Activated CD8-positive, alpha-beta T cell treated with anti-CD3 and anti-CD28 coated beads, Interleukin-2, amount 10 ng/mL, durations not matched to agents 7 days and 5 days (primary cell): ENCODE measurements at places on chromosomes 13 and 19.
A peak's percentile ranks its signal among the peaks of the same experiment; 100 is the strongest.

DNA sequence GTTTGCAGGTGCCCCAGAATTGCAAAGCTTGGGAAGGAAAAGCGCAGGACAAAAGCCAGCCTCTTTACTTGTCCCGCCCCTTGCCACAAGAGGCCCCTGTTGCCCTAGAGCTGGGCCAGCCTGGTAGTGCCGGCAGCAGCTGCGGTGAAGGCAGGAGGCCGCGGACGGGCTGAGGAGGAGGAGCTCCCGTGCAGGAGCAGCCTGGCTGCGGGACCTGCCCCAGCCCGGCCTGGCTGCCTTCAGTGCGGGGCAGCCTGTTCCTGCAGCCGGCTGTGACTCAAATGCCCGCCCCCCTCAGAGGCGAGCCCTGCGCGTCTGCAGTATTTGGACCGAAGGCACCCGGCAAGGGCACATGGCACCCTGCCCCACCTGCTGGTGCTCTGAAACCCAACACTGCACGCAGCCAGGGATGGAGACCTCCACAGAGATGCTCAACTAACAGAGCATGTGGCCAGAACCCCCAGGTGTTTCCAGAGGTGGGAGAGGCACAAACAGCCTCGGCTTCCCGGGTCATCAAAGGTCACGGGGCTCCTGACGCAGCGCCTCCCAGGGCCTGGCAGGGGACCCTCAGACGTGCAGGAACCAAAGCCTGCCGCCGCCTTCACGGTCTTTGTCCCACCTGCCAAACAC, 29.7 kb downstream of the NAXD start:
- H3K27ac ChIP-seq, result peak overlapping the region; percentile 52
- no peak overlapping the region for H3K4me3 ChIP-seq
- peaks cover 11% of the 10 kb centered on the region for H3K4me1 ChIP-seq
- H3K36me3 ChIP-seq, result peaks cover 38% of the 10 kb centered on the region
- H3K27me3 ChIP-seq, result no peaks in the 10 kb centered on the region
- peak; percentile 80 for DNase-seq

DNA sequence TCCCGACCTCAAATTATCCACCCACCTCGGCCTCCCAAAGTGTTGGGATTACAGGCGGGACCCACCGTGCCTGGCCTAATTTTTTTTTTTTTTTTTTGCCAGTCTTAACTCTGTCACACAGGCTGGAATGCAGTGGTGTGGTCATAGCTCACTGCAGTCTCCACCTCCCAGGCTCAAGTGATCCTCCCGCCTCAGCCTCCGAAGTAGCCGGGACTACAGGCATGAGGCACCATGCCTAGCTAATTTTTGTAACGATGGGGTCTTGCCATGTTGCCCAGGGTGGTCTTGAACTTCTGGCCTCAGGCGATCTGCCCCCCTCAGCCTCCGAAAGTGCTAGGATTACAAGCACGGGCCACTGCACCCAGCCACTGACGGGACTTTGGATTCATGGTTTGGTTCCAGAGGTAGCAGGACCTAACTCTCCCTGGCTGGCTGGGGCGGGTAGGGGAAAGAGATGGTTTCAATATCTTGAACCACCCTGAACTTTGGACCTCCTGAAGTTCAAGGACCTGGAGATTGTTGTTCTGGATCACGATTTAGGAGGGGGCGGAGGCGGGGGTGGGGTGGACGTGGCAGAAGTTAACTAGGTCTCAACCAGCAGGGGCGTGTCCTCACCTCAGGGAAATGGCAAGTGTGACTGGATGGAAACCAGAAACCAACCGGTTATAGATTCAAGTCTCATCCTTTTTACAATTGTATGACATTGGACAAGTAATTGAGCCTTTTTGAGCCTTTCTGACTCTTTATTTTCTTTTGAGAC, 40.8 kb downstream of the IER2 start:
- DNase-seq, result no peak
- no peaks in the 10 kb centered on the region for H3K27me3 ChIP-seq
- no peak overlapping the region for H3K27ac ChIP-seq
- peaks cover 48% of the 10 kb centered on the region for H3K4me1 ChIP-seq
- no peaks in the 10 kb centered on the region for H3K36me3 ChIP-seq
- H3K4me3 ChIP-seq, result no peak overlapping the region

GRCh38 chr19:49475995-49476880, 2.2 kb downstream of the FLT3LG start:
- peaks cover 47% of the 10 kb centered on the region for H3K36me3 ChIP-seq
- no peaks in the 10 kb centered on the region for H3K27me3 ChIP-seq
- DNase-seq, result peak; percentile 86
- peak overlapping the region; percentile 94 for H3K27ac ChIP-seq
- H3K4me1 ChIP-seq, result peaks cover 48% of the 10 kb centered on the region

DNA sequence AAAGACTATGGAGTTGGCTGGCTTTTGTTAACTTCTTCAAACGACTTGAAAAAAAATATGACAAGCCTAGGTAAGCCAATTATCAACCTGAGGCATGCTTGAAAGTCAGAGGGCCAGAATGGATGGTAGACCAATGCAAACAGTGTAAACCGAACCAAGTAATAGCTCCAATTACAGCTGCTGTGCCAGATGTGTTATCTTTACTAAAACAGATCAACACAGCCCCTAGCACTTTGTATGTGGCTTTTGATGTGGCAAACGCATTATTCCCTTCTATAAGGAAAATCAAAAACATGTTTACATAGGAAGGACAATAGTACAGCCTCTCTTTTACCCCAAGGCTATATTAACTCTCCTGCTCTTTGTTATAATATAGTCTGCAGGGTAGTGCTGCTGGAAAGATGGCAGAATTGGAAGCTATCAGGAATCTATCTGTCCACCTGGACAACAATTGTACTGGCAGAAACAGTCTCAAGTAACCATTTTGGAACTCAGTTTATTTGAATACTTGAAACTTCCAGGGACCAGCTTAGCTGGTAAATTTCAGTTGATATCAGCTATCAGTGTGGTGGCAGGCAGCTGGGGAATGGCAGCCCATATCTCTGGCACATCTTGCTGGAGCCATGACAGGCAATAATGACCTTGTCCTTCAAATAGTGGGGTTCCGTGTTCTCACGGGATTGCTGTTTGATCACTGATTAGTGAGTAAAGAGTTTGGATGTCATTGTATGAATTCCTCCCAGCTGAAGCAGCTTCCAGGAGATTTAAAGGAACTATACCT, 144.4 kb upstream of the WASF3 start:
- no peak overlapping the region for H3K27ac ChIP-seq
- no peaks in the 10 kb centered on the region for H3K27me3 ChIP-seq
- DNase-seq, result no peak

DNA sequence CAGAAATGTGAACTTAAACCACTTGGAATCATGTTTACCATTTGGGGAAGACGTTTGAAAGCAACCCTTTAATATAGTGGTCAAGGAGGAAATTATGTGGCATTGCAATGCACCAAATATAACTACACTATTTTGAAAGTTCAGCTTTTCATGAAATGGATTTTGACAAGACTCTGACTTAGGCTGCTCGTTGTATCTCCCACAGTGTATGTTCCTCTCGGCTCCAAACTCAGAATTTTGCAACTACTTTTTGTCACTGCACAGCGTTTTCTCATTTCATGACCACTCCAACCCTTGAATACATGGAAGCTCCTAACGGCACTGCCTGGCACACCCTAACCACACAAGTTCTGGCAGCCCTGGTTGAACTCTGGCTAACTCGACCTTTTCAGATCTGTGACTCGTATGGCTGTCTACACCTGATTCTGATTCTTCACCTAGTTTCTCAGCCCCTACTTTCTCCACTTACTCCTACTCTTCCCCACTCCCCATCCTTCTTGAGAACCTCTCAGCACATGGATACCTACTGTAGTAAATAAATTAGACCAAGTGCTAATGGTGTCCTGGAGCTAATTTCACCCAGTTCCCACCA, 7.0 kb upstream of the POMP start:
- peaks cover 24% of the 10 kb centered on the region for H3K4me1 ChIP-seq
- DNase-seq, result no peak
- H3K4me3 ChIP-seq, result no peak overlapping the region
- peaks cover 8% of the 10 kb centered on the region for H3K36me3 ChIP-seq

DNA sequence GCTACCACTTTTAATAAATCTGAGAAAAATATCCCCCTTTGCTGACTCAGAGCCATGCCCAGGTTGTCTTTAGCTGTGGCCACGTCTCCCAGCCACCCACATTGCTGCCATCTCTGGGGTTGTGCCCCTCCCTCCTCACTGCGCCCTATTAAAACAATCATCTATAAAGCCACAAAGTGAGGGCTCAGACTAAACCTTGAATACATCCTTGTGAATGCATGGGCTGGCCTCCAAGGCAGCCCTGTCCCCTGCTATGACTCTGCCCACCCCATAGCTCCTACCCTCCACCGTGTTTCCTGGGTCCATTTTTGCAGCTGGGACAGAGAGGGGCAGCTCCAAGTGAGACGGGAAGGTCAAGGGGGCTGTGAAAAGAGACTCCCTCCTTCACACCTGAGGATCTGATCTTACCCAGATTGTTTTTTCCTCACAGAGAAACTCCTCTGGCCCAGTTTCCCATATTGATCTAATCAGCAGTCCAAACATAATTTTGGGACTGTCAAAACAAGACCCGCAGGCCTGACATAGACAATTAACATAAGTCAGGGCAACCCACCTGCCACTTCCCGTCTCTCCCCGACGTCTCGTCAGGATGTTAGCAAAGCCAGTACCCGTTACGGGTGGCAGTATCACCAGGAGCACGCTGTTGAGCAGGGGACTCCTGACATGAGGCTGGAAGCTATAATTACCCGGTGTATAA, 199.0 kb downstream of the KATNAL1 start:
- H3K27me3 ChIP-seq, result peaks cover 22% of the 10 kb centered on the region
- no peak for DNase-seq
- H3K36me3 ChIP-seq, result no peaks in the 10 kb centered on the region
- no peak overlapping the region for H3K4me3 ChIP-seq
- H3K27ac ChIP-seq, result no peak overlapping the region

DNA sequence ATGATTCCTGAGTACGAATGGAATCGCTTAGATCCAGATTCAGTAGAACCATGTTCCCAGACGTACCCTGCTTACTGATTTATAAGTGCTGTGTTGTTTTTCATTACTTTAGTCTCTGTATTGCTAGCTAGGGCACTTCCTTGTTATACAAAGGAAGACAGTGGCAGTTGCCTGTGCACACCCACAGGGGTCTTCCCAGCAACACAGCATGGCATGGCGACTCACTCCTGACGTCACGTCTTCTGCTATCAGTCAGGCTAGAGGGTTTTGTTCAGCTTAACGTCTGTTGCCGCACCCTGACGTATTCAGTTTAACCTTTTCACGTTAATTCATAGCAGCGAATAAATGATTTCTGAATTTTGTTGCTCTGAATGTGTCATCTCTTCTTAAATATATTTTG, 295.1 kb downstream of the MYO16 start:
- DNase-seq, result no peak
- no peak overlapping the region for H3K4me3 ChIP-seq
- no peaks in the 10 kb centered on the region for H3K27me3 ChIP-seq
- H3K27ac ChIP-seq, result no peak overlapping the region
